ENCODE measurements at places on chromosomes 16 and 17. TPM values are rescaled to one million over a fixed set of nuclear protein-coding genes. Genes with fewer than 3 reads are reported as not detected.

GPATCH8 gene
- total RNA-seq = 9.1 TPM

ABI3 gene
- 2.3 TPM for total RNA-seq

WBP2 gene
- total RNA-seq = 51.3 TPM

KRT33A gene
- not detected for total RNA-seq

MMP2 gene
- 435 TPM for total RNA-seq

ARL17A gene
- 4.1 TPM for total RNA-seq

RAPGEFL1 gene
- 1.4 TPM for total RNA-seq

TANGO6 gene
- total RNA-seq = 14.3 TPM

TBC1D3G gene
- total RNA-seq = not detected

HELZ gene
- total RNA-seq = 22.4 TPM

PYY gene
- total RNA-seq = not detected

HBZ gene
- not detected for total RNA-seq

C16orf46 gene
- total RNA-seq = 0.12 TPM

ABCA8 gene
- 58.8 TPM for total RNA-seq

CACNG3 gene
- total RNA-seq = not detected

MIF4GD gene
- 6.9 TPM for total RNA-seq

CENPN gene
- total RNA-seq = 19.3 TPM

NLRP1 gene
- 29.0 TPM for total RNA-seq

DRC3 gene
- 0.70 TPM for total RNA-seq

NPIPB13 gene
- total RNA-seq = 0.26 TPM

PRKCB gene
- not detected for total RNA-seq

GP2 gene
- not detected for total RNA-seq

FNDC8 gene
- total RNA-seq = not detected

ZG16 gene
- not detected for total RNA-seq

TOX3 gene
- total RNA-seq = not detected

NOL11 gene
- 23.6 TPM for total RNA-seq

KRTAP9-4 gene
- total RNA-seq = not detected

PIGQ gene
- total RNA-seq = 35.1 TPM

MYCBPAP gene
- total RNA-seq = 0.23 TPM

PHKG2 gene
- 24.9 TPM for total RNA-seq

SOX8 gene
- 1.1 TPM for total RNA-seq

PHOSPHO1 gene
- not detected for total RNA-seq

RASD1 gene
- 8.1 TPM for total RNA-seq

DLX4 gene
- not detected for total RNA-seq

ZNF785 gene
- total RNA-seq = 6.6 TPM

PRSS53 gene
- total RNA-seq = 0.58 TPM

DHRS7C gene
- not detected for total RNA-seq

TEFM gene
- 10.4 TPM for total RNA-seq

GRAP gene
- total RNA-seq = 0.23 TPM

LITAFD gene
- not detected for total RNA-seq

MAPT gene
- total RNA-seq = 2.1 TPM

CCL11 gene
- not detected for total RNA-seq

ADCY9 gene
- total RNA-seq = 30.2 TPM

KRTAP4-5 gene
- not detected for total RNA-seq

ERN2 gene
- total RNA-seq = not detected

COTL1 gene
- 197 TPM for total RNA-seq

TAF1C gene
- total RNA-seq = 9.6 TPM

ADAD2 gene
- not detected for total RNA-seq

SPEM1 gene
- total RNA-seq = not detected

EVPLL gene
- not detected for total RNA-seq
